GM12878 (cell line): ENCODE measurements at places on chromosomes 2 and 18. TPM values are rescaled to one million over a fixed set of nuclear protein-coding genes. Genes with fewer than 3 reads are reported as not detected.

GRCh38 chr2:139077099-139077737 lies 297.0 kb upstream of the NXPH2 start:
- H3K27ac ChIP-seq = no peak overlapping the region
- no peak for DNase-seq
- H3K4me3 ChIP-seq = no peak overlapping the region
- H3K36me3 ChIP-seq = no peaks in the 10 kb centered on the region

DNA sequence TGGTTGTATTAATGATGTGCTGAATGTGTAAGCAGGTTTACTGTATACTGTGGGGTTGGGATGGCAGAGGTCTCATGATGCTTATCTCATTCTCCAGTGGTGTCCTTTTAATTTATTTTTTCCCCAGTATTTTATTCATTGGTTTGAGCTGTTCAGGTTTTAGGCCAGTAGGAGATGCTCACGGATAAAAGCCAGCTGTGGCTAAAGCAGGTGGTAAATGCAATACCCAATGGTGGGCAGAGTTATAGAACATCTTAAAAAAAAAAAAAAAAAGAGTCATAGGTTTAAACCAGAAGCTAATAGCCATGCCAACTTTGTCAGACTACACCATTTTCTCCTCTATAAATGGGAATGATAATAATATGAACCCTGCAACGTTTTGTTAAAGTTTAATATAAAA lies 57.8 kb upstream of the NEUROD1 start:
- no peak for DNase-seq
- H3K4me3 ChIP-seq = no peak overlapping the region
- H3K27ac ChIP-seq = no peak overlapping the region
- H3K4me1 ChIP-seq = no peaks in the 10 kb centered on the region

DNA sequence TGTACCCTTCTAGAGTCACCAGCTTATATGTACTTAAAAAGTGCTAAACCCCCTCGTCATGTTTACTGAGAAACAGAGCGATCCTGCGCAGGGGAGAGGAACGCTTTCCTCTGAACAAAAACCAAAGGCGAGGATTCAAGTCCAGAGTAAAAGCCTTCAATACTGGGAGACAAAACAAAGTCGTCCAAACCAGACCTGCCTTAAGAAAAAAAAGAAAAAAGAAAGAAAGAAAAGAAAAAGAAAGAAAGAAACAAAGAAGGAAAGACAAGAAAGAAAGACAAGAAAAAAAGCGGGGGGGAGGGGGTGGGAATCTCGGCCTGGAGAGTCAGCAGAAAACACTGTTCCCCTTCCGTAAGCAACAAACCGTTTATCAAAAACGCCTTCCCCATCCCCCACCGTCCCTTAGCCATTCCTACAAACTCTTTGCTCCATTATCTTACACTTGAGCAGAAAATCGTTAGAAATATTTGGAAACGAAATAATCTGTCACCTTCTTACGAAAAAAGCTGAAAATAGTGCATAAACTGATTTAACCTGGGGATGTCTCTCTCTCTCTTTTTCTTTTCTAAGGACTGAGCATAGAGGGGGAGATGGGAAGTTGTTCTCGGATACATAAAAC lies 3.3 kb downstream of the PTGR3 start:
- no peaks in the 10 kb centered on the region for H3K4me1 ChIP-seq
- no peaks in the 10 kb centered on the region for H3K27me3 ChIP-seq
- no peak for DNase-seq
- H3K27ac ChIP-seq = no peak overlapping the region

DNA sequence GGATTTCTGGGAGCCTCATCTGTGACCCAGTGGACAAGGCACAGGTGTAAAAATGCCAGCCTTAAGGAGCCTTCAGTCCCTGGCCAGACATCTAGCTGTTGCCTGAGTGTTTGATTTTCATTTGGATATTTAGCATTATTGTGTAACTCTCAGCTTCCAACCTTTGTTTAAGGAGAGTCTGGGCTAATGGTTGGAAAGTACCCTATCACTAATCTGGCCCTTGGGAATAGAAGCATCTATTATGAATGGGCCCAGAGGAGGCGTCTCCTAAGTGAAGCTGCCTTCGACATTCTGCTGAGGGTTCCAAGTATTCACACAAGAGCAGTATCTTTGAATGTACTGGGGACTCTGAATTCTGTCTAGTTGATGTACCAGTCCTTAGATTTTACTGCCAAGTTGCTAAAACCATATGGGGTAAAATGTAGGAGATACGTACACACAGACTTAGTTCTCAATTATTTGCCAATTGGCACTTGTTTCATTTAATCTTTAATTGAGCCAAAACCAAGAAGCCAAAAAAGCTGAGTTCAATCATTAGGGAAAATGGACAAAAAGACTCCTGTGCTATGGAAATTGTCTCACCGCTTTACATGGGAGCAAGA lies 7.2 kb upstream of the ANKRD29 start:
- no peaks in the 10 kb centered on the region for H3K36me3 ChIP-seq
- no peak for DNase-seq
- 0 out of 2 replicates have a peak, but pooled peaks cover 1% of the 10 kb centered on the region for H3K27me3 ChIP-seq
- no peak overlapping the region for H3K27ac ChIP-seq

DNA sequence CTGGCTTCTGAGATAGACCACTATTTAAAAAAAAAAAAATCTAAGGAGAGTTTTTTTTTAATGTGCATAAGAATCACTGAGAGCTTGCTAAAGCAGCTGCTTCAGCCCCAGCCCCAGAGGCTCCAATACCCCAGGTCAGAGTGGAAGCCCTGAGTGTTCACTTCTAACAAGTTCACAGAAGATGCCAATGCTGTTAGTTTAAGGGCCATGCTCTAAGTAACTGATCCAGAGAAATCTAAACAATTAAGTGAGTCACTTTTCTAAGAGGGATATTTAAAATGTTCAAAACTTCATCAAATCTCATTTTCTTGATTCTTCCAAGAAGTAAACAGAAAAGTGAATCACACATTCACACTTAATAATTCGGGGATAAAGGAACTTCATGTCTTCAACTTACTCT lies 126.4 kb upstream of the CD226 start:
- no peak overlapping the region for H3K27ac ChIP-seq
- H3K36me3 ChIP-seq = no peaks in the 10 kb centered on the region
- no peak overlapping the region for H3K4me3 ChIP-seq
- no peaks in the 10 kb centered on the region for H3K4me1 ChIP-seq
- no peaks in the 10 kb centered on the region for H3K27me3 ChIP-seq

- H3K36me3 ChIP-seq = no peaks in the 10 kb centered on the region
- H3K27me3 ChIP-seq = no peaks in the 10 kb centered on the region
- DNase-seq = no peak
- no peak overlapping the region for H3K27ac ChIP-seq
- no peak overlapping the region for H3K4me3 ChIP-seq
Observed at GRCh38 chr18:60122339-60122738, 222.5 kb downstream of the PMAIP1 start.

DNA sequence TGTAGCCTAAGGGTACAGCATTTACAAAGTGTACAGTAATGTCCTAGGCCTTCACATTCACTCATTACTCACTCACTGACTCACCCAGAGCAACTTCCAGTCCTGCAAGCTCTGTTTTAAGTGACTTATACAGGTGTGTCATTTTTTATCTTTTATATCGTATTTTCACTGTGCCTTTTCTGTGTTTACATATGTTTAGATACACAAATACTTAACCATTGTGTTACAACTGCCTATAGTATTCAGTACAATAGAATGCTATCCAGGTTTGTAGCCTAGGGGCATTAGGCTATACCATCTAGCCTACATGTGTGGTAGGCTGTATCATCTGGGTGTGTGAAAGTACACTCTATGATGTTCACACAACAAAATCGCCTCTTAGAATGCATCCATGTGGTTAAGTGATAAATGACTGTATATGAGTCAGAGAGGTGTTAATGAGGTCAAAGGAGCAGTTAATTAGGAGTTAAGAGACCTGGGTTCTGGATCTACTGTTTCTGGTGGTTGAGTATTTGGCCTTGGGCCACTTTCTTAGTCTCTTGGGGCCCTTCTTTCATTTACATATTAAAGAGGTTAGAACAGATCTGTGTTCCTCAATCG lies 149.1 kb downstream of the GREB1L start:
- H3K27me3 ChIP-seq = no peaks in the 10 kb centered on the region
- H3K36me3 ChIP-seq = no peaks in the 10 kb centered on the region
- no peaks in the 10 kb centered on the region for H3K4me1 ChIP-seq
- H3K27ac ChIP-seq = no peak overlapping the region

DNA sequence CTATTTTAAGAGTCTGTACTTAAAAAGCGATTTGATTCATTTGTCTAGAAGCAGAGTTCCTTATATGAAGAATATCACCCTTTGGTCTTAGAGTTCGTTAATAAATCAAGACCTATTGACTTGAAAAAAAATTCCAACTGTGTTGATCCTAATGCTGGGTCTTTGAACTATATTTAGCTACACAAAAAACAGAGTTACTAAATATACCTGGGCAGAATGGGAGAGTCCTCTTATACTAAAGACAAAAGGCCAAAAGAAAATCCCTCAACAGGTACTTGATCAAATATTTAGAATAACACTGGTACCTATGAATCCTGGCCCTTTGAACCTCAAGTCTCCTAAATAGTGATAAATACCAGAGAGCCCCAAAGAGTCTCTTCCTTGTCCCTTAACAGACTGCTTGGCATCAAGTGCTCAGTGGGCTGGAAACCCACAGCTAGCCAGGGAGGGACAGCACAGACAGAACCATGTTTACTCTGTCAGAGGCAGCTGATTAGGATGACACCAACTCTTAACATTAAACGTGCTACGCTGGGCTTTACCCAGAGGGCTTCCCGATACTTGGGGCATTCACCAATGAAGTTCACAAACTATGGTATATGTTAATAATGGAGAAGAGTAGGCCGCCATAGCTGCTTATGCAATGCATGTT lies 95.1 kb downstream of the FIGN start:
- no peak for DNase-seq
- no peak overlapping the region for H3K27ac ChIP-seq
- H3K4me3 ChIP-seq = no peak overlapping the region

Gene REG3A
- total RNA-seq = 0.62 TPM in 1 of 2 replicates, not detected in the other

GRCh38 chr2:176285321-176285720 lies 16.1 kb downstream of the MTX2 start:
- no peaks in the 10 kb centered on the region; the same call in 1 of the 2 replicates for H3K36me3 ChIP-seq
- no peak for DNase-seq
- H3K27me3 ChIP-seq = no peaks in the 10 kb centered on the region
- no peaks in the 10 kb centered on the region for H3K4me1 ChIP-seq

DNA sequence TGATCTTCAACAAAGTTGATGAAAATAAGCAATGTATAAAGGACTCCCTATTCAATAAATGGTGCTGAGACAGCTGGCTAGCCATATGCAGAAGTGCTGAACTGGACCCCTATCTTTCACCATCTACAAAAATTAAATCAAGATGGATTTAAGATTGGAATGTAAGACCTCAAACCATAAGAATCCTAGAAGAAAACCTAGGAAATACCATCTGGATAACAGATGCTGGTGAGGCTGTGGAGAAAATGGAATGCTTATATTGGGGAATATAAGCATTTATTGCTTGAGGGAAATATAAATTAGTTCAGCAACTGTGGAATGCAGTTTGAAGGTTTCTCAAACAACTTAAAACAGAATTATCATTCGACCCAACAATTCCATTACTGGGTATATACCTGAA lies 89.6 kb downstream of the GCA start:
- H3K4me3 ChIP-seq = no peak overlapping the region

DNA sequence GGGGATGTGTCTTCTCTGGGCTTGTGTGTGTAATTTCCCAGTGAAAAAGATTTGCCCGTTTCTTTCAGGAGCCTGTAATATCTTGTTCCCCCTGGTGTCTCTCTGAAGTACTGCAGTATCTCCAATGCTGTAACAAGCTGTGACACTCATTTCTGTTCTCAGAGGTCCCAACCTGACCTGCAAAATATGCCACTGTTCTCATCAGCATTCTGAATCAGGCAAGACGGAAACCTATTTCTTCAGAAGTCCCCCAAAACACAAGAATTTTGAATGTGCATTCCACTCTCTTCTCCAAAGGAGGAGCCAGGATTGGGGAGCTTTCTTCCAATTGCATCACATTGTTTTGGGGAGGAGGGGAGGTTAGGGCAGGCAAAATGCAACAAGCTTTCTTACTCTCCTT lies 77.0 kb upstream of the CNGA3 start:
- H3K4me1 ChIP-seq = no peaks in the 10 kb centered on the region
- no peaks in the 10 kb centered on the region for H3K27me3 ChIP-seq
- no peak overlapping the region for H3K27ac ChIP-seq
- no peak overlapping the region for H3K4me3 ChIP-seq
- H3K36me3 ChIP-seq = no peaks in the 10 kb centered on the region

DNA sequence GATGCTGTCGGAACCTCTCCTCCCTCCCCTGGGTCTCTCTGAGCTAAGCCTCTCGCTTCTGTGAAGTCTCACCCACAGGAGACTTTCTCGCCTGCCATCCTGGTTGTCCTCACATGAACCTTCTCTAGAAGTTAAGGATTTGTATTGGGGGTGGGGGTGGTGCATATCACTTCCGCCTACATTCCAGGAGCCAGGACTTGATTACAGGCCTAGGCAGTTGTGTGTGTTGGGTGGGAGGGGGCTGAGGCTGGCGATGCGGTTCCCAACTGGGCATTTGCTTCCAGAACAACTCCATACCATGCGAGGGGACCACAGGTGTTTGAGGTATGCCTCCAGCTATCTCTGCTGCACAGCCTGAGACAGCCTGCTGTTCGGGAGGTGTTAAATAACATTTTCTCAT lies 56.8 kb upstream of the MGAT4A start:
- H3K27ac ChIP-seq = no peak overlapping the region
- no peak for DNase-seq
- no peaks in the 10 kb centered on the region for H3K36me3 ChIP-seq
- no peak overlapping the region for H3K4me3 ChIP-seq

- H3K27ac ChIP-seq = no peak overlapping the region
- no peak for DNase-seq
- no peak overlapping the region for H3K4me3 ChIP-seq
Observed at GRCh38 chr2:127423478-127423843, 5.2 kb downstream of the PROC start.

Gene CNDP1
- not detected in 2 replicates for total RNA-seq

DNA sequence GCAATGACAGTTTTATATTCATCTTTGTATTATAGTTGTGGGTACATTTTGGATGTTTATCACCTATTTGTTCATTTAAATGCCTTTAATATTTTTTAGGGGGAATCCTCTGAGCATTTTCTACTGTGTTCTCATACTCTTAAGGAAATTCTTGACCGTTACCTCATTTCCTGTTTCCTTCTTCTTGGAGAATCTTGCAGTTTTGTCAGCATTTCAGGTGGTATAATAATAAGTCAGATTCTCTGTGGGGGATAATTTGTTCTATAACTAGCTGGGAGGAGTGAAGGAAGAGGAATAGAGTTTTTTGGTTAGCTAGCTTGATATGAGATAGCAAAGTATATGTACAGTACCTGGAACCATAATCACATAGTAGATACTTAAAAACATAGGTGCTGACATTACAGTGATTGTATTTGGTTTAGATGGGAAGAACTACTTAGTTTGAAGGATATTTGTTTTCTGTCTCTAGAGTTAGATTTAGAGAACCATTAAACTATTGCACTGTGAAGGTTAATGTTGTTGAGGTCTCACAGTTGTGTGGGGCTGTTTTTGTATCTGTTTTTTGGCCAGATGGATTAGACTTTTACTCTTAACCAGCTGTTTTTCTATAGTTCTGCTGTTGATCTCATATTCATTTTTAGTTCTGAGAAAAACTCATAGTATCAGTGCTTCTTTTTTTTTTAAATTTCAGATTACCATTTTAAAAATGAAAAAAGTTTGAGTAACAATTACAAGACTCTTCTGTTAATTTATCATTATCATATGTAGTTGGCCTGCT lies 14.2 kb downstream of the MTX2 start:
- H3K4me3 ChIP-seq = no peak overlapping the region
- H3K27ac ChIP-seq = peak overlapping the region; percentile 38; the same call in 1 of the 2 replicates
- no peaks in the 10 kb centered on the region for H3K4me1 ChIP-seq
- no peaks in the 10 kb centered on the region; the same call in 1 of the 2 replicates for H3K36me3 ChIP-seq
- DNase-seq = no peak

Gene ZNF804A
- 1.6 and 1.7 TPM in 2 replicates for total RNA-seq
